ENCODE measurements at places on chromosomes 6 and 20. TPM values are rescaled to one million over a fixed set of nuclear protein-coding genes. Genes with fewer than 3 reads are reported as not detected.

GRCh38 chr6:137884149-137884909 is 17.3 kb downstream of the TNFAIP3 start:
- no peak for DNase-seq

DNA sequence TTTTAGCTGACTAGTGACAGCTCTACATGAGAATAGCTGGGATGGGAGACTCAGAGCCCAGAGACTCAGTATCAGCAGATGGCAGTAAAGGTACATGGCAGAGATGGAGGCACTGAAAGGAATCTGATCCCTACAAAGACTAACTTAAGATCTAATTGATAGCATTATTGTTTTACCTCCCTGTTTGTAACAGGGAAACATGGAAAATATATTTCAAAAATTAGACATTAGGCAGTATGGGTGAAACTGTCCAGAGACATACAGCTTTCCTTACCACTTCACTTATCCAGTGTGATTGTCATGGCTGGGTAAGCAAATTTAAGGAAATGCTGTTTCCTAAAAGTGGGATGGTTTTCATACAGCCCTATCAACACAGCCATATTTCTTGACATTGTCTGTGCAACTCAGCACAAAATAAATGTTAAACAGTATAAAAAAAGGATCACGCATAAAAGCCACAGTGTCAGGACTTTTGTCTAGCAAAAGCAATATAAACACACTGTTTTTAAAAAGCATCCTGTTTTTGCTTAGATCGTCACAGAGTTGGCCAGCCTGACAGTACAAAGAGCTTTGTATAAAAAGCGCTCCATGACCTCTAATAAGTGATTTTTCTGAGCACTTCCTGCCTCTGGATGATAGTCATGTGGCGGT is 376.9 kb downstream of the PHF3 start:
- no peak for DNase-seq

Gene ITCH
- total RNA-seq = 32.2 TPM

DNA sequence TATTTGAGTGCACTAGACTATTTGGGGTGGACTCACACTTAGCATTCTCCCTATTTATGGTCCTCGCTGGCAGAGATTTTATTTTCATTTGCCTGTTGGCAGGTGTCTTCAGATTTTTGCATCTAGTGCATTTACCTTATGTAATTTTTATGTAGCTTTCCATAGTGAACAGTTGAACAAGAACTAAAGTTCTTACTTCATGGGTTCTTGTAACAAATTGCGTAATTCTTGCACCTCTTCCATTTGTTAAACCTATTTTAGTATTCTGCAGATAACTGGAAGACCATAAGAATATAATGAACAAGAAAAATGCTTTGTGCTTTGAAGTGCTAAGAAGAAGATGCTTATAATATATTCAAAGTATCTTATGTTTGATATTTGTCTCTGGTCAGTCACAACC is 252.8 kb upstream of the MMS22L start:
- DNase-seq = no peak

DNA sequence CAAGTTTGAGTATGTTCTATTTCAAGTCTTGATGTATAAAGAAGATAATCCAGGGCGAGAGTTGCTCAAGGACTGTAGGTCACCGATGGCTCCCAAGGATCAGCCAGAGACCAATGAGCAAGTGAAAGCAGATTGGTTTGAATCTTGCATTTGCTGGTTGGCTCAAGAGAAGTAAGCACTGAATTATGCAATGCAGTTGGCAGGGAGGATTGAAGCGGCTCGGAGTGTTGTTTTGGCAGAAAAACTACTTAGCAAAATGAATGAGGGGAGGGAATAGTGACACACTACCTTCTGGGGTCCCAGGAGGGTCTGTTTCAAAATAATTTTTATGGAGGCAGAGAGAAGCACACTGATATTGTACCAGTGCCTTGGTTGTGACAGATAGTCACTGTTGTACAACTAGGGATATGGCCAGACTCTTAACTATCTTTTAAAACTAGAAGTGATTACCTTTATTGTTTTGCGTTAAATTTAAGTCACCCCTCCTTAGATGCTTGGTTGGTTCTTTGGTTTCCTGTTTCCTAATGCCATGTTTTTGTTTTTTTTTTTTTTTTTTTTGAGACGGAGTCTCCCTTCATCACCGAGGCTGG is 15.7 kb downstream of the SASH1 start:
- no peak for DNase-seq

- DNase-seq = no peak
These were observed 872 bp downstream of the HSPA12B start for GRCh38 chr20:3733119-3733995.
